ENCODE measurements at places on chromosomes 7 and 10.

- no peak for DNase-seq
Observed at GRCh38 chr7:24478137-24478655, 95.1 kb upstream of the PALS2 start.

DNA sequence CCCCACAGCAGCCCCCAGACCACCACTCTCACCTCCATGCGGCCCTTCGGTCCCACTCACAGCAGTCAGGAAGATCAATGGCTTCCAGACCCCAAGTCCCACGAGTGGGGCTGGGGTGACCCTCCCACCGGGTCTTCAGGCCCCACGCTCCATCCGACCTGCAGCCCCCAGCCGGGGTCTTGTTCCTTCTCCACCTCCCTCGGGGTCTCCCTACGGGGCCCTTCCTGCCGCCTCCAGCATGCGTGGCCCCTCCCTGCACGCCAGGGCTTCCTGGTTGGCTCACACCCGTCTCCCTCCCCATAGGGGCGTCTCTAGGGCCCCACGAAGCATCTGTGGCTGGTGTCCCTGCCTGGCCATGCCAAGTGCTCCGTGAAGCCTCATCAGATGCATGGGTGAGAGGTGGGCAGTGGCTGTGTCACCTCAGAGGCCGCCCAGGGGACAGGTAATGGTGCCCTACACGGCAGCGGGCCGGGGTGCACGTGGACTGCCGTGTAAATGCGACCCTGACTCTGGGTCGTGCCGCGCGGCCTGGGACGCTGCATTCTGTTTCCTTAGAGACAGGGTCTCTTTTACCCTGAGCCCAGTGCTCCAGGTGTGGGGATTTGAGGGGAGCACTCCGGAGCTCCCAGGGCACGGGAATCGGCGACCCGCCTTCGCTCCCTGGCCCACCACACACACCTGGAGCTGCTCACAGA, 19.9 kb downstream of the ADAP1 start:
- no peak for DNase-seq

DNA sequence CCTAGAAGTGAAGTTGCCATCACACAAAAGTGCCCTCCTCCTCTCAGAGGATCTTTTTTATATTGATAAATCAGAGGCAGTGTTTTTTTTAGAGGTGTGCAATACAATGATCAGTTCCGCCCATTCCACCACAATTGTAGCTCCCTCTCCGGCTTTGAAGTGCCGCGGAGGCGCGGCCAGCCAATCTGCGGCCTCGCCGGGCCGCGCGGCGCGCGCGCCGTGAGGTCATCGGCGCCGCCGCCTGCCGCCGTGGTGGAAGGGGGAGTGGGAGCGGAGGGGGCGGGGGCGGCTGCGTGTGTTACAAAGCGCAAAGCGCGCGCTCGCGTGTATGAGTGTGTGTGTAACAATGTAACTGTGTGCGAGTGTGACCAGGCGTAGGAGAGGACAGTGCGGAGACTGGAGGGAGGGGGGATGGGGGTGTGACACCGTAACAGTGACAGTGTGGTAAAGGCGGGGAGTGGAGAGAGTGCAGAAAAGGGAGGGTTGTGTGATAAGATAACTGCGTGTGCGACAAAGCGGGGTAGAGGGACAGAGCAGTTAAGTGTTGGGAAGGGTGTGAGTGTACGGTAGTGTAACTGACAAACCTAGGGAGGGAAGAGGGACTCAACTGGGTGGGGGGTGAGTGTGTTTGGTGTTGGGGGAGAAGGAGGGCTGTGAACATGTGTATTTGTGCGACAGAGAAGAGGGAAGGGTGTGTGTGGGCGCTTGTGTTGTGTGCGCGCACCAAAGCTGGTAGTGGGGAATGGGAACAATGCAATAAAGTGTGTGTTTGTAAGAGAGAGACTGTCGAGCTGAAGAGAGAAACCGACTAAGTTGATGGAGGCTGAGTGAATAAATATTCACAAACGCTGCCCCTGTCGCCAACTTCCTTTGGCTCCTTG, at the start of gene SP8:
TSS of gene SP8 (minus strand) at position 108 of the 881 bp plus-strand sequence. CDS start at position 20, 88 bp downstream.
- DNase-seq = no peak

DNA sequence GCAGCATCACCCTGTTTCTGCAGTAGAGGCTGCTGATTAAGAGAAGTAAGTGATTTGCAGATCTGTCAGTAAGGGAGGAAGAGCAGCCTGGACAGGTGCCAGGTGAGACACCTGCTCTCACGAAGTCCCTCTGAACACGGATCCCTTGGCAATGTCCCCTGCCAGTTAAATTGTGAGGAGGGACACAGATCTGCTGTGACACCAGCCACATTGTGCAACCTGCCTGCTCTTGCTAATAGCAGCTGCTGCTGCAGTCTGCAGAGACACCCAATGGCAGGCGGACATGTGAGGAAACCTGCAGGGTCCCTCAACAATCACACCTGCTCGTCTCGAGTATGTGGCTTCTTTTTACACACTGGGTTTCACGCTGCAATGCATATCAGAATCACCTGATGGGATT, 31.9 kb downstream of the ANXA11 start:
- no peak for DNase-seq

- DNase-seq = no peak
Observed at GRCh38 chr10:17175551-17175950, 25.9 kb downstream of the TRDMT1 start.
